Upper lobe of right lung (tissue), 1 donor: ENCODE measurements at places on chromosomes 16 and 17. TPM values are rescaled to one million over a fixed set of nuclear protein-coding genes. Genes with fewer than 3 reads are reported as not detected.
A peak's percentile ranks its signal among the peaks of the same experiment; 100 is the strongest.

The TMEM92 gene
- 11.3 TPM for total RNA-seq

The QPRT gene
- total RNA-seq = 15.0 TPM

The RHBDL3 gene
- total RNA-seq = 0.41 TPM

The PLLP gene
- 104 TPM for total RNA-seq

The RABEP2 gene
- 23.4 TPM for total RNA-seq

The PYY gene
- total RNA-seq = not detected

The IQCK gene
- 7.6 TPM for total RNA-seq

The CNGB1 gene
- not detected for total RNA-seq

The NXPH3 gene
- 6.3 TPM for total RNA-seq

The SCARF1 gene
- total RNA-seq = 48.5 TPM

- H3K27me3 ChIP-seq = no peaks in the 10 kb centered on the region
- H3K4me1 ChIP-seq = peaks cover 55% of the 10 kb centered on the region
- peaks cover 6% of the 10 kb centered on the region for H3K36me3 ChIP-seq
- DNase-seq = no peak
Measured at GRCh38 chr16:81457326-81458133, 12.9 kb downstream of the CMIP start.

DNA sequence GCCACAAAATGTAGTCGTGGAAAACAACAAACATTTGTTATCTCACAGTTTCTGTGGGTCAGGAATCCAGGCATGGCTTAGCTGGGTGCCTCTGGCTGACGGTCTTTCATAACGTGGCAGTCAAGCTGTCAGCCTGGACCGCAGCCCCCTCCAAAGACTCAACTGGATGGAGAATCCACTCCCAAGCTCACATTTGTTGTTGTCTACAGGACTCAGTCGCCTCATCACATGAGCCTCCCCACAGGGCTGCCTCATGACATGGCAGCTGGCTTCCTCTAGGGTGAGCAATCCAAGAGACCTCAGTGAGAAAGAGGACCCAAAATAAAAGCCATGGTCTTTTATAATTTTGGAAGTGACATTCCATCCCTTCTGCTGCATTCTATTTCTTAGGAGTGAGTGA is 34.7 kb upstream of the AKAP1 start:
- no peak for DNase-seq
- no peaks in the 10 kb centered on the region for H3K36me3 ChIP-seq
- H3K27me3 ChIP-seq = peaks cover 11% of the 10 kb centered on the region

DNA sequence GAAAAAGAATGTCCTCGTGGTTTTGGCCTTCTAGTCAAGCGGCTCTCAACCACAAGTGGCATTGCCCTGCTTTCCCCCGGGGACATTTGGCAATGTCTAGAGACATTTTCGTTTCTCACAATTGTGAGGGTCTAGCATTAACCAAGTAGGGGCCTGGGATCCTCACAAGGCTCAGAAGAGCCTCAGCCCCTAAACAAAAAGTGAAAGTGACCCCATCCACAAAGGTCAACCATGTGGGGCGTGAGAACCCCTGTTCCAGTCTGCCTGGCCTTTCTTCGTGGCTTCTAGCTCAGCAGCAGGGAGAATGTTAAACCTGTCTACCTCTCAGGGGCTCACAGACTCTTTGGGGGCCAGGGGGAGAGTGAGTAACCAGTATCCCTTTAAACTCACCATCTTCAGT is 4.8 kb upstream of the RPL38 start:
- no peaks in the 10 kb centered on the region for H3K4me1 ChIP-seq
- H3K27ac ChIP-seq = no peak overlapping the region
- DNase-seq = no peak
- no peaks in the 10 kb centered on the region for H3K36me3 ChIP-seq
- peaks cover 23% of the 10 kb centered on the region for H3K27me3 ChIP-seq
- H3K4me3 ChIP-seq = no peak overlapping the region

DNA sequence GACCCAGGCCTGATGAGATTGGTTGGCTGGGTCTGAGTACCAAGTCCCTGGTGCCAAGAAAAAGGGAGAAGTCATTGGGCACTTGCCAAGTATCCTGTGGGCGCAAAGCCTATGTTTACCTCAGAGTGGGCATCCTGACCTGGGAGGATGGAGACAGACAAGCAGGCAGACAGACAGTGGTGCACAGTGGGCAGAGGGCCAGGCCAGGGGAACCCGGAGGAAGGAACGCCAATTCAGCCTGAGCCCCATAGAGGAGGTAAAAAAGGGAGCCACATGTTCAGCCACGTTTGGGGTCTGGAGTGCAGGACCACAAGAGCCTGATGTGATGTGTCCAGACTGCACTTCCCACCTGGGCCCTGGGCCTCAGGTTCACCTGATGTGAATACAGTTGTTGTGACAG is 5.4 kb downstream of the PHKG2 start:
- H3K27me3 ChIP-seq = no peaks in the 10 kb centered on the region
- no peaks in the 10 kb centered on the region for H3K4me1 ChIP-seq
- no peak overlapping the region for H3K4me3 ChIP-seq
- peaks cover 58% of the 10 kb centered on the region for H3K36me3 ChIP-seq
- no peak overlapping the region for H3K27ac ChIP-seq

DNA sequence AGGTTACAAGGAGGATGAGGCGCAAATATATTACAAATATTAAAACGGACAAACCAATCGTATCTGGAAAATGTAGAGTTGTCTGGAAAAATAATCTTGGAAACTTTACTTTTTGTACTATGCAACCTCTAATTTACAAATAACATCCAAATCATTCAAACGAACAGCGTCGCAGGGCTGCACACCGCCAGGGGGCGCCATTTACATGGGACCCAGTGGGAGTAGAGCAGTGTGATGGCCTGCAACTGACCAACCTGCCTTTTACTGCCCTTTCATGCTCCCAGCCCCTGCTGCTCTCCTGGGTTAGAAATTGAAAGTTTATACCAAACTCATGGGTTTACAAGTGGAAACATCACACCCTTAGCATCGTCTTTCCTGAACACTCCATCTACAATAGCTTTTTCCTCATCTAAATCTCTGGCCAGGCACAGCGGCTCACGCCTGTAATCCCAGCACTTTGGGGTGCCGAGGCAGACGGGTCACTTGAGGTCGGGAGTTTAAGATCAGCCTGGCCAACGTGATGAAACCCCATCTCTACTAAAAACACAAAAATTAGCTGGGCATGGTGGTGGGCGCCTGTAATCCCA is 10.0 kb downstream of the PITPNC1 start:
- peaks cover 21% of the 10 kb centered on the region for H3K4me1 ChIP-seq
- no peaks in the 10 kb centered on the region for H3K36me3 ChIP-seq
- peak; percentile 80 for DNase-seq

- DNase-seq = no peak
- H3K36me3 ChIP-seq = peaks cover 25% of the 10 kb centered on the region
- no peak overlapping the region for H3K4me3 ChIP-seq
- H3K27me3 ChIP-seq = no peaks in the 10 kb centered on the region
- peaks cover 26% of the 10 kb centered on the region for H3K4me1 ChIP-seq
Measured at GRCh38 chr17:63647065-63647725, 25.0 kb downstream of the MAP3K3 start.

DNA sequence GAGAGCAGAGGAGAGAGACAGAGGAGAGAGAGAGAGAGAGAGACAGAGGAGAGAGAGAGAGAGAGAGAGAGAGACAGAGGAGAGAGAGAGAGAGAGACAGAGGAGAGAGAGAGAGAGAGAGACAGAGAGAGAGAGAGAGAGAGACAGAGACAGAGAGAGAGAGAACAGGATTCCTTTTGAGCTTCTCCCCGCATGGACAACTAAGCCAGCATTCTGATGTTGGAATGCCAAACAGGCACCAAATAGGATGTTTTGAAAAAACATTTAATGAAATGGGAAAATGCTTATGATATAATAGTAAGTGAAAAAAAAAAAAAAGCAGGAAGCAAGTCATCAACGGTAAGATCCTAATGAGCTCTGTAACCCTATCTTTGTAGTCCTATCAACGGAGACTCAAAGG is 60.7 kb downstream of the ARSG start:
- DNase-seq = no peak
- H3K4me3 ChIP-seq = no peak overlapping the region
- no peaks in the 10 kb centered on the region for H3K36me3 ChIP-seq
- H3K4me1 ChIP-seq = no peaks in the 10 kb centered on the region
- H3K27ac ChIP-seq = no peak overlapping the region

DNA sequence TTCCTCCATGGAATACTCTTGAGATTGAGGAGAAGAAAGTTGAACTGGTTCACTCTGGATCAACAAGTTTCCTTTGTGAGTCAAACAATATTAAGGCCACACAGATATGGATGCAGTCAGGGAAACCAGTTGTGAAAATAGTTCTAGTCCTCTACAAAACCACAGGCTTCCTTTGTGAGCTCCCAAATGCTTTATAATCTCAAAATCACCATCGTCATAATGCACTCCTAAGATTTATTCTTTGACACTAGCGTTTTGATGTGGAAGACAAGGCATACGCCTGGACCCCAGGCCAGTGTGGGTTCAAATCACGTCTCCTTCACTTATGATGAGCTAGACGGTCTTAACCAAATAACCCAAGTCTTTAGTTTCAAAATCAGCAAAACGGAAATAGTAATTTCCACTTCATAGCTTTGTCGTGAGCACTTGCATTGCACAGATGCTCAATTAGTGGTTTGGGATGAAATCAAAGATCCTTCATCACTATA is 142.6 kb downstream of the STX8 start:
- H3K27ac ChIP-seq = peak overlapping the region; percentile 39
- DNase-seq = no peak
- no peaks in the 10 kb centered on the region for H3K27me3 ChIP-seq
- no peaks in the 10 kb centered on the region for H3K36me3 ChIP-seq

GRCh38 chr17:15917438-15918027 is 27.4 kb upstream of the ADORA2B start:
- peak overlapping the region; percentile 14 for H3K4me3 ChIP-seq
- peak; percentile 74 for DNase-seq
- peaks cover 12% of the 10 kb centered on the region for H3K27me3 ChIP-seq
- no peaks in the 10 kb centered on the region for H3K36me3 ChIP-seq

- H3K27me3 ChIP-seq = no peaks in the 10 kb centered on the region
- H3K4me3 ChIP-seq = no peak overlapping the region
- H3K36me3 ChIP-seq = no peaks in the 10 kb centered on the region
- DNase-seq = peak; percentile 86
- H3K4me1 ChIP-seq = peaks cover 73% of the 10 kb centered on the region
Measured at GRCh38 chr17:82881900-82882714, 42.3 kb upstream of the ZNF750 start.

GRCh38 chr16:86065711-86066110 is 166.7 kb downstream of the IRF8 start:
- H3K27ac ChIP-seq = no peak overlapping the region
- H3K27me3 ChIP-seq = peaks cover 6% of the 10 kb centered on the region
- no peaks in the 10 kb centered on the region for H3K36me3 ChIP-seq
- H3K4me1 ChIP-seq = peaks cover 6% of the 10 kb centered on the region

DNA sequence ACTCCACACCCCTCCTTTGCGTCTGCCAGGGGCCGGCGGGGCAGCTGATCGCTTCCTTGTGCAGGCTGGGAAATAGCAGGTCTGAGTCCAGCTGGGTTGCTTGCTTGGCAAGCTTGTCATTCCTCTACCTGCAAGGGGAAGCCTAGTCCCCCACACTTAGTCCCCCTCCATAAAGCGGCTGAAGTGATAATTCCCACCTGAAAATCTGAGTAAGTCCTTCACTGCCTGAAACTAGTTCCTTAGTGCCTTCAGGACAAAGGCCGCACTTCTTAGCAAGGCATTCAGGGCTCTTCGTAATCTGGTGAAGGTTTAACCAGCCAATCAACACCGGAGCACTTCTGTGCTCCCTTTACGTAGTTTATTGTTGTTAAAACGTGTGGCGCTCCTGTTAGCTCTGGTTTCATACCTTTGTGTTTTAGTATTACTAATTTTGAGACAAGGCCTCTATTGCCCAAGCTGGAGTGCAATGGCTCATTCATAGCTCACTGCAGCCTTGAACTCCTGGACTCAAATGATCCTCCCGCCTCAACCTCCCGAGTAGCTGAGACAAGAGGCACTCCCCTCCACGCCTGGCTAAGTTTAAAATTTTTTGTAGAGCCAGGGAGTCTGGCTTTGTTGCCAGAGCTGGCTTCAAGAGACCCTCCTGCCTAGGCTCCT is 817 bp downstream of the PSKH1 start:
- no peaks in the 10 kb centered on the region for H3K36me3 ChIP-seq
- peak overlapping the region; percentile 88 for H3K4me3 ChIP-seq
- no peaks in the 10 kb centered on the region for H3K27me3 ChIP-seq
- peaks cover 34% of the 10 kb centered on the region for H3K4me1 ChIP-seq

DNA sequence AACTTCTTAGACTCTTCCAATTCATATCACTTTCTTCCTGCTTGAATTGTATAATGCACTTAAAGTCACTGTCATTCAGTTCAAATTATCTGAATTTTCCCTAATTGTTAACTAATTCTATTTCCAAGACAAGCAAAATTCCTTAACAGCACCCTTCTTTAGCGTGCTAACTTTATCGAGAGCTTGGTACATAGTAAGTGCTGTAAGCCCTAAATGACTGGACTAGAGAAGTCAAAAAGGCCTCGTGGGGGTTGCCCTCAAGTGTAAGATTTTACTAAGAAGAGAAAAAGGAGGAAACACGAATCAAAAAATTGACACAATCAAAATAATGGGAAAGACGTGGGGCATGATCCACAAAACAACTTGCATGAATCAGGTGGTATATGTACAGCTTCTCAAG is 11.3 kb downstream of the KANSL1 start:
- no peak overlapping the region for H3K4me3 ChIP-seq
- H3K4me1 ChIP-seq = peaks cover 56% of the 10 kb centered on the region
- H3K36me3 ChIP-seq = no peaks in the 10 kb centered on the region
- DNase-seq = no peak
- H3K27ac ChIP-seq = no peak overlapping the region
- H3K27me3 ChIP-seq = no peaks in the 10 kb centered on the region

GRCh38 chr17:81018044-81018802 is 16.7 kb upstream of the BAIAP2 start:
- peak overlapping the region; percentile 77 for H3K27ac ChIP-seq
- peak overlapping the region; percentile 41 for H3K4me3 ChIP-seq
- H3K36me3 ChIP-seq = no peaks in the 10 kb centered on the region
- H3K27me3 ChIP-seq = no peaks in the 10 kb centered on the region
- H3K4me1 ChIP-seq = peaks cover 38% of the 10 kb centered on the region

DNA sequence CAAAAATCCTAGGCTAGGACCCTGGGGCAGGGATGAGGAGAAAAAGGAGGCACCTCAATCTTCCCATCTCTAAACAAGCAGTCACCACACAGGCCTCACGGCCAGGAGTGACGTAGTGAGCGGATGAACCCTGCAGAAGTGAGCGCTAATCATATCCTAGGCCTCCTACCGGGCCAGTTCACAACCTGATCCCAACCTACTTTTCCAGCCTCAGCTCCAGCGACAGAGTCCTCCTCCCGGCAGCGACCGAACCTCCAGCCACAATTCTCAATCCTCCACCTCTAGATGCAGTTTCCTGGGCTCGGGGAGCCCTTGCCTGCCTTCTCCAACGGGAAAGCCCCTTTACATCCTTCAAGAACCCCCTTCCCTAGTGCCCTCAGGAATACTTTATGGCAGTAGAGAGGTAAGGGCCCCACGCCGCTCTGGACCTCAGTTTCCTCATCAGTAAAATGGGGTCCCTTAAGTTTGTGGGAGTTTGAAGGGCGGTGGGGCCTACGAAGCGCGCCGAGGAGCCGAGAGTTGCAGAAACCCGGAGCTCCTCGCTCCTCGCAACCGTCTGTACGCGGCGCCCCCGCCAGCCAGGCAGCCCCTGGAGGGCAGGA is 1.4 kb downstream of the ZNF668 start:
- H3K4me3 ChIP-seq = peak overlapping the region; percentile 87
- H3K36me3 ChIP-seq = peaks cover 14% of the 10 kb centered on the region
- peak overlapping the region; percentile 93 for H3K27ac ChIP-seq
- no peaks in the 10 kb centered on the region for H3K27me3 ChIP-seq
- DNase-seq = no peak
- H3K4me1 ChIP-seq = peaks cover 22% of the 10 kb centered on the region
